Cerebellum (tissue), 4 donors: ENCODE measurements at places on chromosomes 1 and 21. TPM values are rescaled to one million over a fixed set of nuclear protein-coding genes. Genes with fewer than 3 reads are reported as not detected.

The FAM151A gene
- not detected for total RNA-seq

The S100A7 gene
- not detected for total RNA-seq

The ANKRD34A gene
- 1.1 TPM for total RNA-seq

The PRKAB2 gene
- total RNA-seq: 33.6 TPM

The RBM11 gene
- total RNA-seq: 9.9 TPM

The ALX3 gene
- not detected for total RNA-seq
